ENCODE measurements at places on chromosomes 6 and 20.

DNA sequence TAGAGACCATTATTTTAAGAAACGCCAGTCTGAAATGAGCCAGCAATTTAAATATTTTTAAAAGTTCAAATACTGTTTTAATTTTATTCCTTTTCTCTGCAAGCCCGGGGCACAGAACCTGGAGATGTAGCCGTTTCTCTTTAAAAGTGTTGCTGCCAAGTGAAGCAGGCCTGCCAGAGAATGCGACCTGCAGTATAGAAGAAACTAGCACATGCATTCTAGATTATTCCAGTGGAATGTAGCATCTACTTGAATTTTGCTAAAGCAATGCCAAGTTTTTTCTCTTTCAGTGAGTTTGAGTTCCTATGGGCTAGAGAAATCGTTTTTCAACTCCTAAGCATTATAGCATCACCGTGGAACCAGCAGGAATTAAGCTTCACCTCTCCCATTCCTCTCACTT is 101.3 kb downstream of the QRSL1 start:
- no peak for DNase-seq

GRCh38 chr6:17600527-17601385 is 654 bp downstream of the FAM8A1 start:
- peak; percentile 18 for DNase-seq

DNA sequence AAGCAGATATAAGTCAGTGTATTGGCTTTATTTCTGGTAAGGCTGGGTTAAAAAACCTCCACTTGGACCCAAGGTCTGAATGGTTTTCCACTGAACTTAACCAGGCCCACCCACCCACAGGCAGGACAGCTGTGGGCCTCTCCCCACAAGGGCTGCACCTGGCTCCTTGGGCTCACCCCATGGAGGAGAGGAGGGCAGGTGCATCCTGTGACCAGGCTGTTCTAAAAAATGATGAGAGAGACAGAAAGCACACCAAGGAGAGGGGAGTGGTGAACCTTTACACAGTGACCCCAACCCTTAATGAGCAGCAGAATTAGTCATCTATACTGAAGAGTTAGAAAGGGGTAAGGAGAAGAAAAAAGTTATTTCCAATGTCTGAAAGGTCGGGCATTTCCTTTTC is 34.5 kb upstream of the DUSP22 start:
- no peak for DNase-seq

- no peak for DNase-seq
Observed at GRCh38 chr6:99993146-99993532, 884 bp downstream of the MCHR2 start.

DNA sequence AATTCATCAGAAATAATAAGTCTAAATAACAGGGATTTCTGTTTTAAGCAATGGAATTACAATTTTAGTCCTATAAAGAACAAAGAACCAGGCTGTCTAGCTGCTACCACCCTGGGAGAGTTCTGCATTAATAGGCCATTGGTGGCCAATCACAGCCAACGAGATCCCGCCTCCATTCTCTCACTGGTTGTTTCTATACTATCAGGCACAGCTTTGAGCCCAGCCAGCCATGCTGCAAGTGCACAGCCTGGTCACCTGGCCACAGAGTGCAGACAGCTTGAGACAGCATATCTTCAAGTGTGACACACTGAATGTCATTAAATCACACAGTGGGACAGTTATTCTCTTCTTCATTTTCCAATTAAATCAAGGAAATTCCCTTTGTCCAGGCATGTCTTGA is 16.1 kb upstream of the RAB22A start:
- DNase-seq, result no peak

GRCh38 chr6:167951781-167952511 is 45.5 kb upstream of the KIF25 start:
- no peak for DNase-seq

- no peak for DNase-seq
Observed at GRCh38 chr6:36125575-36125974, 4.7 kb upstream of the MAPK13 start.

- DNase-seq, result no peak
Observed at GRCh38 chr6:151100326-151100725, 139.4 kb upstream of the AKAP12 start.

GRCh38 chr6:2861060-2861821 is 19.6 kb upstream of the SERPINB1 start:
- peak; percentile 62 for DNase-seq

DNA sequence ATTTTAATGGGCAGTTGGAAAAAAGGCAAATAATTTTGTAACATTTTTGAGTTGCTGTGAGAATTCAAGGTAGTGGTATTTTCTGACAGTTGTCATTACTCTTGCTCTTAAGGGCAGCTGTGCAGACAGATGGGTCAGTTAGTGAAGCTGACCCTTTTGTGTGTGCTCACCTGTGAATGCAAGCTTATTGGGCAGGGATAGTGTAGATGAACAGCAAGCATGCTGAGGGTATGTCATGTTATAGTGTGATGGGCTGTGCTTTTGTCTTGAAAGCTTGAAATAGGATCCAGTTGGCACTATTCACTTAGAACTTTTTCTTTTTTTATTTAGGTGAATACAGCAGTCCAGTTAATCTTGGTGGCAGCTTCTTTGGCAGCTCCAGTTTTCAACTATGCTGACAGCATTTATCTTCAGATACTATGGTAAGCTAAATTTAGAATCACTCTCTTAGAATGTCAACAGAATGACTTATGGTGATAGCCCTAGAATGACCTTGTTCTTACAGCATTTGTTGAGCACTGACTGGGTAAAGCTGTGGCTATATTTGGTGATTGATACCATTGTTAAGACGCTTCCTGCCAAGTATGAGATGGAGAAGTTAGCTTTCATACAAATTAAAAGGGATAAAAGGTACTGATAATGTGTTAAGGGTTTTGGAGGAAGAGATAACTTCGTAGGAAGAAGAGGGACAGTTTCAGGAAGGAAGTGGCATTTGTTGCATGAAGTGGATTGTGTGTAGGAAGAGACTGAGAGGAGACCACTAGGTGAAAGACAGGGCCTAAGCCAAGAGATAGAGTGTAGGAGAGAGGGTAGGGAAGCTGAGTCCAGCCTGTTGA is 19.5 kb downstream of the LRRN4 start:
- no peak for DNase-seq

DNA sequence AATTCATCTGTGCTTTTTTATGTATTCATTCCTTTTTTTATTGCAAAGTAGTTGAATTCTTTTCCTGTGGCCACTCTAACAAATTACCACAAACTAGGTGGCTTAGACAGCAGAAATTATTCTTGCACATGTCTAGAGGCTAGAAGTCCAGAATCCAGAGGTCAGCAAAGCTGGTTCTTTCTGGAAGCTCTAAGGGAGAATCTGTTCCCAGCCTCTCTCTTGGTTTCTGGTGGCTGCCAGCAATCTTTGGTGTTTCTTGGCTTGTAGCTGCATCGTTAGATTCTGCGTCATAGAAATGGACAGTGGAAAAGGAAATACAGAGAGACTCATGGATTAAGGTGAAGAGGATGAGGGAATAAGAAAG is 39.3 kb downstream of the GSTA2 start:
- no peak for DNase-seq

DNA sequence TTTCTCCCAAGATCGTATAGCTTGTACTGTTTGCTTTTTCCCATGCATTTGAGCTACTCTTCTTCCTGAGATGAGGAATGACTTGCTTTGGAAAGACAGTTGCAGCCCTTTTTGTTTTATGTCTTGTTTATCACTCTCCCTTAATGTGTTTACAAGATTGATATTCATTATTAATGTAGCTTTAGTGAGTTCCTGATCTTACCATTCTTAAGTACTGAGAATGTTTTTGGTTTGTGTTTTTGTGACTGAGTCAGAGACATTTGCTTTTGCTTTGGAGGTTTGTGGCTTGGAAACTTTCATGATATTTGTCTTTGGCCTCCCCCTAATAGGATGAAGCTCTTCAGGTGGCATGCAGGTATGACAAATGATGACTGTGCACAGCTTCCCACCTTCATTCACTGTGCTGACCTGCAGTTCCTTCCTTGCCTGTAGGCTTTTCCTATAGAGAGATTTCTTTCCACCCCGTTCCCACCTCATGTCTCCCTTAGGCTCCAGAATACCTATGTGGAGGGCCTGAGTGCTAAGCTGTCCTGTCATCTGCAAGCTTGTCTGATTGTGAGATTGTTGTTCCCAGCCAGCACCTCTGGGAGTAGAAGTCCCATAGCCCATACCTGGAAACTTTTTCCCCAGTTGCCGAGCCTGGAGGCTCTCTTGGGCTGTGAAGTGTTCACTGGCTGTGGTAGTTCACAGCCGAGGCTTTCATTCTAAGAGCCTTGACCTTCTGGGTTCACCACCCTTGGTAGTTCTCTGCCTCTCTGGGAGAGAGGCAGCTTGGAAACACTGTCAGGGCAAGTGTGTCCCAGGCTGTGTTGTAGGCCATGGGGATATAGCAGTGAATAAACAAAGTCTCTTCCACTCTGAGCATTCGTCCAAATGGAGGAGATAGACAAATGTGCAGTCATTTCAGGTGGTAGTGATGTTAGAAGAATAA is 27.1 kb downstream of the CDS2 start:
- DNase-seq, result no peak

- no peak for DNase-seq
Observed at GRCh38 chr6:95785785-95786184, 208.4 kb downstream of the MANEA start.

DNA sequence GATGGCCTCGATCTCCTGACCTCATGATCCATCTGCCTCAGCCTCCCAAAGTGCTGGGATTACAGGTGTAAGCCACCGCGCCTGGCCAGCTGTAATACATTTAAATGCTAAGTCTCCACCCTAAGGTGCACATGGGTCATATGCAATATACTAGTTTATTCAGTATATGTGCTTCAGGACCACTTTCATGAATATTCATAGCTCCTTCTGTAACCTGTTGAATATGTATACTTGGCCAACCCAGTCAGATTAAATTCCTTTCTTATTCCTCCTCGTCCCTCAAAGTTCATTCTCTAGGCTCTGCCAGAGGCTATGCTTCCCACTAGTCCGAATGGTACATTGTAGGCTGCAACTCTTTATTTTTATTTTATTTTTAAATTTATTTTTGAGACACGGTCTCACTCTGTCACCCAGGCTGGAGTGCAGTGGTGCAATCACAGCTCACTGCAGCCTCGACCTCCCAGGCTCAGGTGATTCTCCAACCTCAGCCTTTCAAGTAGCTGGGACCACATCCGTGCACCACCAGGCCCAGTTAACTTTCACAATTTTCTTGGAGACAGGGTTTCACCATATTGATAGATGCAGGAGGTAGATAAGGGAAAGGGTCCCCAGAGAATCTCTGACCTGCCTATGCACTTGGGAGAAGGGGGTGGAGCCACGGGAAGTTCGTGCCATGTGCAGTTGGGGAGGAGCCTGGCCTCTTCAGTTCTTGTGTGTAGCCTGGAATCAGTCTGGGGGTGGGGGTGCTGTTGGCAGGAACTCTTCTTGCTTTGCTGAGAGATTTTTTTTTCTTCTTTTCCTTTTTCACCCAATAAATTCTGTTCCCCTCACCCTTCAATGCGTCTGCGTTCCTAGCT is 41.3 kb upstream of the DDR1 start:
- no peak for DNase-seq

GRCh38 chr6:161458201-161458951 is 184.5 kb upstream of the AGPAT4 start:
- no peak for DNase-seq

DNA sequence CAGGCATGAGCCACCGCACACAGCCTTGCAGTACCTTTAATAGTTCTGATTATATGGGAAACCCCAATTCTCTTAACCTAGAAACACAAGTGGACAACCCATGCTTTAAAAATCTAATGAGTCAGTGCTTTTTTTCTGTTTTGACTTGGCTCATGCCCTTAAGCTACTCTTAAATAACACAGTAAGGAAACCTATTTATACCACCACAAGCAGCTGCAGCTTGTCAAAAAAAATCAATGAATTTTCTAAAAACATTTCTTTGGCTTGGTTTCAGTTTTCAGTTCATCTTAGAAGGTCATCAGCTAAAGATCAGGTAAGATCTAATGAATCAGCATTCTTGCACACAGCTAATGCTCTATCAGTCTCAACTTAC is 124.1 kb upstream of the DST start:
- no peak for DNase-seq

- no peak for DNase-seq
Observed at GRCh38 chr6:97085772-97086171, 161.2 kb downstream of the KLHL32 start.

DNA sequence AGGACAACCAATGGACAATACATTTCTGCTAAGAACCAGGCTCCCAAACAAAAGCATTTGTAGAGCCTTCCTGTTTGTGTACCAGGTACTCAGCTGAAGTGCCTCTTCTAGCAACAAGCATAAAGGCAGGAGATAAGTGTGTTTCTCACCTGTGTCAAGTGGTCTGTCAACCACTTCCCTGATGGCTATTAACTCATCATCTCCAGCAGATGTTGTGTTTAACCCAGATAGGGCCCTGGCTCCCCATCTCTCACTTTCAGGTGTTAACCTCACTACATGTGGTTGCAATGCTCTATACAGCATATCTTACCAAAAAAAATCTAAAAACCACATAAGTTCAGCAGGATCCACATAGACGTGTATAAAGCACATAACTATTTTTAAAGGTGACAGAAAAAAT is 9.6 kb upstream of the IL17A start:
- DNase-seq, result no peak

- DNase-seq, result no peak
Observed at GRCh38 chr20:38840053-38840893, 34.8 kb downstream of the PPP1R16B start.

DNA sequence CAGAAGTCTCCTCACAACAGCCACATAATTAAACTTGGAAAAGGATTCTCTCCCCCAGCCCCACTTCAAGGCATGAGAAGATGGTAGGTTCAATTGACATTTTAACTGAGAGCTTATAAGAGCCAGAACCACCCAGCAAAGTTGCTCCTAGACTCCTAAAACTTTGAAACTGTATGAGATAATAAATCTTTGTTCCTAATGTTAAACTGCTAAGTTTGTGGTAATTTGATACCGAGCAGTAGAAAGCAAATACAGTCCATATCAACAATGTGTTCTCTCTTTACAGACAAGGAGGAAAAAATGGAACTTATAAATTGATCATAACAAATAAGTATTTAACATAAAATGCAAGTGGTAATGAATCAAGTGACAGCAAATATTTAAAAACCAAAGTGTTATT is 831.8 kb downstream of the MAFB start:
- no peak for DNase-seq

- DNase-seq, result no peak
Observed at GRCh38 chr6:39867592-39867991, 66.7 kb downstream of the MOCS1 start.

- DNase-seq, result no peak
Observed at GRCh38 chr6:73801652-73802268, 105.8 kb downstream of the CD109 start.

GRCh38 chr20:10661261-10661660 is 12.5 kb downstream of the JAG1 start:
- no peak for DNase-seq

GRCh38 chr6:72084992-72085569 is 198.7 kb downstream of the RIMS1 start:
- no peak for DNase-seq

- DNase-seq, result no peak
Observed at GRCh38 chr6:68575765-68576439, 59.2 kb upstream of the ADGRB3 start.

- DNase-seq, result no peak
Observed at GRCh38 chr6:44626616-44627015, 239.1 kb downstream of the CDC5L start.

- peak; percentile 14 for DNase-seq
Observed at GRCh38 chr6:169961772-169962561, 210.5 kb downstream of the ERMARD start.
